ENCODE measurements at places on chromosomes 5 and 9.

DNA sequence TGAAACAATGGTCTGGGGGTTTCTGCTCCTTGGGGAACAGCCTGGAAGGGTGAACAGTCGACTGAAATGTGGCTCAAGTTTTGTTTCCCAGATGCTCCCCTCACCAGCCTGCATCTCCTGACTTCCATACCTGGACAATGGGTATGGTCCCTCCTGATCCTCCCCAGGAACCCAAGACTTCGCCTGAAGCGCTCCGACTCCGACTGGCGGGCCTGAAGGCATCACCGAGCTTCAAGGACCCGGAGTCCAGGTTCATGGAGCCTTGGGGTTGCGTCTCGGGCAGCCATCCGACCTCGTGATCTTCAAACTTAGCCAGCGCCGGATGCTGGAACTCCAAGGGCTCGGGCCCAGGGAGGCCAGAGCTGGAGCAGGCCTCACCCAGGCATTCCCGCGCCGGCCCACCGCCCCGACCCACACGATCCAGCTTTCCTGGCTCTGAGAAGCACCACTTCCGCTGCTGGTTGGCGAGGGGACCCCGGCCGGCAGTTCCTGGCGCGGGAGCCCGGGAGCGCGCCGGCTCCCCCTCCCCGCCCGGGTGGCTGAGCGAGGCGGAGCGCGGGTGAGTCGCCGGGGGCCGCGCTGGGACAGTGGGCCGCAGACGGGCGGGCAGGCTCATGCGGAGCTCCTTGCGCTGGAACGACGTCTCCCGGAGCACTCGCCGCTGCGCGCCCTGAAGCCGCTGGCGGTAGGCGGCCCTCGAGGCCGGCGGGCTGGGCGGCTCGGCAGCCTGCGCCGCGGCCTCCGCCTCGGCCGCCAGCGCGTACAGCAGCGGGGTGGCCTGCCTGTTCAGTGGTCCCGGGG, 5.2 kb downstream of the SHROOM1 start:
- no peak for DNase-seq

DNA sequence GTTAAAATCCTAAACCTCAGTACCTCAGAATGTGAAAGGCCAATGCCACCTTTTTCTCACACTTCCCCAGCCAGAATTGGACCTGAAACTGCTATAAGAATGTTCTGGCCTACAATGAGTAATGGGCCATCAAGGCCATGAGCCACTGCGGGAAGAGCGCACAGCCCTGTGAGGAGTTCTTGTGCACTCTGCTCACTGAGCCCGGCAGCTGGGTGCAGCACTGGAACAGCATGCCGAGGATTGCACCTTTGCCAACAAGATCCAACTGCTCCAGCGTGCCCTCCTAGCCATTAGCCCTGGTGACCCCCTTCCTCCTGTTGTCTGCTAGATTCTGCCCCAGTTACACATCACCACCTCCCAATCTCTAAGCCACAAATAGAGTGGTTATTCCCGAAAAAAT, 758.1 kb downstream of the PRELID2 start:
- DNase-seq = no peak

DNA sequence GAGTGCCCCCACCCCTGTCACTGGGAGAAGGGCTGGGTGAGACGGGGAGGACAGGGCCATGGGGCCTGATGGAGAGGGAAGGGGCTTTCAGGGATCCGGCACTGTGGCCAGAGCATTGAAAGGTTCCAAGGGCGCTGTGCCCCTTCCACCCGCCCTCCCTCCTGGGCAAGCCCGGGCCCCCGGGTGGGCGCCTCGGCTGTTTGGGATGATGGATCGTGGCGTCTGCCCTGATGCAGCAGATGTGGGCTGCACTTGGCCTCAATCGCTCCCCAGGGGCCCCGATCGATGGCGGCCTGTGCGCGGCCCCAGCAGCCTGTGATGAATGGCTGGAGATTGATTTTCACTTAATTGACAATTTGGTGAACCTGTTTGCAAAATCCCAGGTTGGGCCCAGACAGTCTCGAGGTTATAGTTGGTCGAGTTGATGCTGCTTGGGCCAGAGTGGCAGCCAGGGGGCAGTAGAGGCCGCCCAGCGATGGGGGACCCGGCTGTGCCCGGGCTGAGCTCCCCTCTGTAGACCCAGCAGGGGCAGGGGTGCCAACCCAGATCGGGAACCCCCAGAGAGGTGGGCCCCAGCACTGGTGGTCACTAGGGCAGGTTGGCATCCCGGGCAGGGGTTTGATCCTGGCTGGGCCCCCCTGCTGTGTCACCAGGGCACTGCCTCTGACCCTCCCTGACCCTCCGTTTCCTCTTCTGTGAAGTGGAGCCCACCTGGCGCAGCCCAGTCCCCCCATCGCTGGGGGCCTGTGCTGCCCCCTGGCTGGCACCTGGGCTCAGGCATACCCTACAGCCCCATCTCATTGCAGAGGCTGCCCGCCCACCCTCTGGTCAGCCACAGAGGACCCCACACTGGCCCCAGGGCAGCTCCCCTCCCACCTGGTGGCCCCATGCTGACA, 34.7 kb downstream of the LHX3 start:
- peak; percentile 56 for DNase-seq

DNA sequence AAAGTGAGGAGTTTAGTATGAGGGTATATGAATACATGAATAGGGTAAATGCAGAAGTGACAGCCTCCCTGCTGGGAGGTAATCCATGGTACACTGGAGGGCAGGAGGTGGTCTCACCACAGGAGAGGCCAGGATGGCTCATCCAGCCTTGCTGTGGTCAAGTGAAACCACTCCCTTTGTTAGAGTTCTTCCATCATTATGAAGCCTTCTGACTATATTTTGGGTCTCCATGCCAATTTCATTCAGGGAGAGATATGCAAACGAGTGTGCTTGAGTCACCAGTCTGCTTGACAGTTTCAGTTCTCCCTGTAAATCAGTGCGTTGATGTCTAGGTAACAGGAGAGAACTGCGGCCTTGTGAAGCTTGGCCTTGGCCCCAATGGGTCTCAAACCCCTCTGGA, 16.4 kb downstream of the PPP3R2 start:
- no peak for DNase-seq

- no peak for DNase-seq
Observed at GRCh38 chr9:134442085-134442474, 115.8 kb downstream of the RXRA start.

DNA sequence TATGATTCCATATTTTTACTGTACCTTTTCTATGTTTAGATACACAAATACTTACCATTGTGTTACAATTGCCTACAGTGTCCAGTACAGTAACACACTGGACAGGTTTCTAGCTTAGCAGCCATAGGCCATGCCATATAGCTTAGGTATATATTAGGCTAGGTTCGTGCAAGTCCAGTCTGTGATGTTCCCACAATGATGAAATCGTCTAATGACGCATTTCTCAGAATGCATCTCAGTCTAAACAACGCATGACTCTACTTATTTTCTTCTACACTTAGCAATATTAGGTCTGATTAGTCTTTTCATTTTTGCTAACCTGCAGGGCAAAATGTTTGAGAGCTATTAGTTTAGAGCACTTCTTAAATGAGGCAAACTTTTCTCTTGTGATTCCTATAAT, 22.7 kb downstream of the OR2S2 start:
- DNase-seq = no peak

GRCh38 chr5:103487218-103487617, 75.4 kb downstream of the NUDT12 start:
- no peak for DNase-seq

DNA sequence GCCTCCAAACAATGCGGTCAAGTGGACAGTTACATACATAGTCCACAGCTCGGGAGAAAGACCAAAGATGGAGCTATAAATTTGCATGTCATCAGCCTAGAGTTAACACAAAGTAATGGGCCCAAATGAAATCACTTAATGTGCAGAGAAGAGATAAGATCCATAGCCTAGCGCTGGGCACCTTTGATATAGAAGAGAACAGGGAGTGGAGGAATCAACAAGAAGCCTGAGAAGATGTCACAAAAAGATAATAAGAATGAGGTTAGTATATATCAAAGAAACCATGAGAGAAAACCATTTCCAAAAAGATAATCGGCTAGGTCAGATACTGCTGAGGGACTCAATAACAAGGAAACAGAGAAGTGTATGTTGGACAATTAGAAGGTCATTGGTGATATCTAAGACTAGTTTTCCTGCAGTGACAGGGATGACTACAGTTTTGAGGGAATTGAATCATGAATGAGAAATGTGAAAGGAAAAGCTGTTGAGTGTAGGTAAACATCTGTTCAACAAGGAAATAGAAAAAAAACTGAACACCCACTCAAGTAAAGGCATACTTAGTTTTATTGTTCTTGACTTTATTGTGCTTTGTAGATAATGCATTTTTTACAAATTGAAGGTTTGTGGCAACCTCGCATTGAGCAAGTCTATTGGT, 68.7 kb upstream of the CDH6 start:
- no peak for DNase-seq

DNA sequence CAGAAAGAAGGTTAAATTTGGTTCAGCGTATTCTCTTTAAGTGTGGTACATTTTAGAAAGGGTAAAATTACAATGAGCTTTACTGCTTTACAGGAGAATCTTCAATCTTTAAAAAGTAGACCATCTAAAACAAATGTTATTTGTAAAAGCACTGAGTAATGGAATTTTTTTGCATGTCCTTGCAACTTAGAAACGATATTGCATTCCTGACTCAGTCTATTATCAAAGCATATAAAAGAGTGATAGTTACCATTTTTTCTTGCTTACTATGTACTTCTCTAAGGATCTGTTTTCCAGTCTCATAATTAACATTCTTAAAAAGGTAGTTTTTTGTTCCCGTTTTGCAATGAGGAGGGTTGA, 55.5 kb upstream of the TNFAIP8 start:
- no peak for DNase-seq

DNA sequence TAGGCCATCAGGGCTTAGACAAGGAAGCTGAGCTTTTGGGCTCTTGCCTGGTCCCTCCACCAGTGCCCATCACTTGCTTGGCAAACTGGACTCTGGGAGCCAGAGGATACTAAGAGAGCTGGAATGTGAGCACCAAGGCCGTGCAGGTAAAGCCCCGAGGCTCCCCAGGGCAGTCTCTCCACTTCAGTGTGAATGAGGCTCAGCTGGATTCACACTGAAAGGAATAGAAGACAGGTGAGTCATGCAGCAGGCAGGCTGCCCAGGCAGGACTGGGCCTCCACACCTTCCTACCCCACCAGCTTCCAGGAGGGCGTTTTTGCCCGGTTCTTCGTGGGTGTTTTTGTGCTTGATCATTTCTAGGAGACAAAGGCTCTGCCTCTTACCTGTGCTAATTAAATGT, 7.3 kb upstream of the CTSV start:
- no peak for DNase-seq

- DNase-seq = no peak
Observed at GRCh38 chr5:110371011-110371724, 355.3 kb downstream of the TMEM232 start.

- DNase-seq = no peak
Observed at GRCh38 chr5:149310947-149311658, 34.2 kb upstream of the GRPEL2 start.

DNA sequence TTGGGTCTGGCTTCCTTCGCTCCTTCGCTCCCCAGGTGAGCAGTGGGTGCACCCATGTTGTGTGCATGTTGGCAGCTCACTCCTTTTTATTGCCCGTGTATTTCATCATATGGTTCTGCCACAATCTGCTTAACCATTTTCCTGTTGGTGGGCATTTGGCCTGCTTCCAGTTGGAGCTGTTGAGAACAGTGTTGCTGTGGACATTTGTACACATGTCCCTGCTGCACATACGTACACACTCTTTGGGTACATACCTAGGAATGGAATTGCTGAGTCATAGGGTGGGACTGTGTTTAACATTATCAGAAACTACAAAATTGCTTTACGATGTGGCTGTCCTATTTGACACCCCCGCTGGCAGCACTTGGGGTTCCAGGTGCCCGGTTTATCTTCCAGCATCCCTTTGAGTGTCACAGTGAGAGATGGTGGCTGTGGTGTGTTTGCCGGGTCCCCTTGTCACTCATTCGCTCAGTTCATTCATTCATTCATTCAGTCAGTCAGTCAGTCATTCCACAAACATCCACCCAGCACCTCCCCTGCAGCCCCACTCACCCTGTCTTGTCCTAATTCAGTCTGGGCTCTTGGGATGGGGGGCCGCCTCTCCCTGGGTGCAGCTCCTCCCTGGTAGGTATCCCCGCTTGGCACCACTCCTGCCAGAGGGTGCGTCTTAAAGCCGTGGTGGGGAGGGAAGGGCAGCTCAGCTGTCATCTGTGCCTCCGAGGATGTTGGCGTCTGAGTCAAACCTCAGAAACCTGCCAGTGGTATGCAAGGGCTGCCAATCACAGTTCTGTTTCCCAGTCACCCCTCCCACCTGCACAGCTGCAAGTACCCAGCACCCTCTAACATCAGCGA, 7.9 kb upstream of the FIBCD1 start:
- DNase-seq = no peak

GRCh38 chr5:179146277-179146676, 86.1 kb downstream of the ZNF354C start:
- no peak for DNase-seq

GRCh38 chr5:134600600-134600999, 32.0 kb downstream of the SAR1B start:
- peak; percentile 50 for DNase-seq

- DNase-seq = no peak
Observed at GRCh38 chr9:113421726-113422125, 11.2 kb downstream of the C9orf43 start.

DNA sequence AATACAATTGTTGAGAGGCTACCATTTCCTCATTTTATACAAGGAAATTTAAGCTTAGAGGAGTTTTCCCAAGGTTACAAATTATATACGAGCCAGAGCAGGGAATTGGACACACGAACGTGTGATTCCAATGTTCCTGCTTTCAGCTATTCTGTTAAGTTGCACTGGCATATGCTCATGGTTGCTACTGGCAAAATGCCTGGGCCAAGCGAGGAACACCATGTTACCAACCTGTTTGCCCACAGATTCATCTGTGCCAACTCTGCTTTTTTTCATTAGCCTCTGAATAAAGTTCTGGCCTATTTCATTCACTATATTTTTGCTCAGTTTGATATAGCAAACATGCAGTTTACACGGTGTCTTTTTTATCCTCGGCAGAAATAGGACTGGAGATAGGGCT, 5.1 kb upstream of the C5orf46 start:
- no peak for DNase-seq

GRCh38 chr5:10401498-10401897, 40.2 kb upstream of the ROPN1L start:
- DNase-seq = no peak

GRCh38 chr5:35884191-35884769, 27.6 kb downstream of the IL7R start:
- no peak for DNase-seq

- DNase-seq = peak; percentile 9
Observed at GRCh38 chr9:93648836-93649235, 72.5 kb downstream of the PHF2 start.

- DNase-seq = no peak
Observed at GRCh38 chr5:83724935-83725334, 4.3 kb upstream of the HAPLN1 start.

DNA sequence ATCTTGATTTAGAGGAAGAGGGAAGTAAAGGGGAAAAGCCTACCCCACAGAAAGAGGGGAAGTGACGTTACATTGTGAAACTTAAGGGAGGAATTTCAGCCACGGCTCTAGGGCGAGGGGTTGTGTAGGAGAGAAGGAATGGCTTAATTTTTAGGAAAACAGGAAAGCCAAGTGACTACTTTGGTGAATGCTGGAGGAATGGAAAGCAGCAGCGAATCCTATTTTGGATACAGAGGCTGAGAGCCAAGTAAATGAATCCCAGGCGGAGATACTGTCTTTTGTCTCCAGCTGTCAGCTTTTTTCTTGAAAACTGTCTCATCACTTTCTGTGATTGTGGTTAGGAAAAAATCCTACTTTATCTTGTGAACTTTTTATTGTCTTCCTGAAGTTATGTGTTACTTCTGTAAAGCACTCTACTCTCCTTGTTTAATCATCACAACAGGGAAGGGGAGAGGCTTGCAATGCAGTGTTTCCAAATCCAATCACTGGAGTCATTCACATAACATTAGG, 188.4 kb downstream of the TSSK1B start:
- DNase-seq = no peak

GRCh38 chr5:6059137-6059800, 319.1 kb downstream of the MED10 start:
- DNase-seq = no peak

All from head of caudate nucleus (tissue), 42 donors.